ENCODE measurements at places on chromosomes 2 and 18.
A peak's percentile ranks its signal among the peaks of the same experiment; 100 is the strongest.

DNA sequence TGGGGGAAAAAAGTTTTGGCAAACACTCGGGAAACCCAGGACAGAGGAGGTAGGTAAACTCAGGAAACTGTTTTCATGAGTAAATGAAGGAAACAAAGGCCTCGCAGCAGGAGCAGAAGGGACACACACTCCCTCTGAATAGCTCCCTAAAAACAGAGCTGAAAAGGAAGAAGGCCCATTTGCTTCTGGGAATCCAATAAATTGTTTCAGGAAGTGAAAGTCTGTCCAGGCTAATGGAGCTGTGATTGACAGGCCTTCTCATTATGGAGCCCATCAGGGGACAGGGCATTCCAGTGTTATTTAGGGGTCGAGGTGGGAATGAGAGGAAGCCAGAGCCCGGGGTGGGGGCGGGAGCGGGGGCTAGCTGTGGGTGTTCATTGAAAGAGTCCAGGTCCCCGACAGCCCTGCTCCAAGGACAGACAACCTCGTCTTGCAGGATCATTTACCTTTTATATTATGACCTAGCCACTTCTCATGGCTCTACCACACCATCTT, 81.2 kb downstream of the GBX2 start:
- DNase-seq: no peak

- DNase-seq: no peak
Measured at GRCh38 chr2:130796290-130796689, 40.4 kb upstream of the ARHGEF4 start.

GRCh38 chr2:5385596-5385995, 306.6 kb upstream of the SOX11 start:
- no peak for DNase-seq

GRCh38 chr2:192060161-192060560, 134.6 kb downstream of the TMEFF2 start:
- no peak for DNase-seq

GRCh38 chr18:47036298-47036874, 965 bp upstream of the ELOA2 start:
- no peak for DNase-seq

DNA sequence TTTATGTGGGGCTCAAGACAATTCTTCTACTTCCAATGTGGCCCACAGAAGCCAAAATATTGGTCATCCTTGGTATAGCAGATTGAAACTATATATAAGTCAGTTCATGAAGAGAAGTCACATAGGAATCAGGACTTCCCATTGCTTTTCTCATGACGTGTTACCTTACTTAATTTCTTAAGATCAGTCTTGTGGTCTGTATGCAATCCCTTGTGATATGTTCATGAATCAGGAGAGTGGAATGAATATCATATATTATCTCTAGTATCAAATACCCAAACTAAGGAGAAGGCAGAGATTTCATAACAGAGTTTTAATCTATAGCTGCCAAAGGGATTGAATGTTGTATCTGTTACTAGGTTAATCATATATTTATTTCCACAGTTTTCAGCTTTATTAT, 1390.4 kb downstream of the SUCLG1 start:
- DNase-seq: no peak

DNA sequence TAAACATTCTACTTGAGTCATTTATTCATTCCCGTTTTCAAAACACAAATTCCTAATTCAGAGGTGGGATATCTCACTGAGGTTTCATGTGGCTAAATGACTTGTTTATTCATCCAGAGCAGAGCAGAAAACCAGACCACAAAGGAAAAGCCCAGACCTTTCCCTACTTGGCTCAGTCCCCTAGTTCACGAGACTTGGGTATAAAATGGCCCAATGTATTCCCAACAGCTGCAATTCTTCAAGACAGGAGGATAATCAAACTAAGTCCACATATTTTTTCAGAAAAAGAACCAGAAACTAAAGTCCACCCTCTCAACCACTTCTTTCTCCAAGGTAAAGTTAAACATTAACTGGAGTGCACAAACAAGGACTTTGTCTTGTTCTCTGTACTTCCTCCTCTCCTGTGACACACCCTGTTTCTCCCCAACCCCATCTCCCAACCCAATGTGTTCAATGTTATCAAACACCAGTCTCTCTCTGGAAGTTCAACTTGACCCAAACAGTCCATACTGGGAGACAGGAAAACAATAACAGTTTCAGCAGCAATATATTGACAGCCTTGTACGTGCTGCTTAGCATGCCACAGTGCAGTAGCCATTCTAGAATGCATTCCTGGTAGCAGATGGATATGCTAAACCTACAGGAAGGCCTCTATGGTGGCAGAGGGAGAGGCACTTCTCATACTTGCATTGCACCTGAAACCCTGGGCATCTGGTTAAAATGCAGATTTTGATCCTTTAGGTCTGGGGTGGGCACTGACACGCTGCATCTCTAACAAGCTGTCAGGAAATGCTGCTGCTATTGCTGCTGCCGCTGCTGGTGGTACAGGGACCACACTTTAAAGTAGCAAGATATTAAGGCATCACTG, 110.7 kb downstream of the INO80D start:
- no peak for DNase-seq

- no peak for DNase-seq
Measured at GRCh38 chr2:160402501-160402900, 91.1 kb downstream of the RBMS1 start.

DNA sequence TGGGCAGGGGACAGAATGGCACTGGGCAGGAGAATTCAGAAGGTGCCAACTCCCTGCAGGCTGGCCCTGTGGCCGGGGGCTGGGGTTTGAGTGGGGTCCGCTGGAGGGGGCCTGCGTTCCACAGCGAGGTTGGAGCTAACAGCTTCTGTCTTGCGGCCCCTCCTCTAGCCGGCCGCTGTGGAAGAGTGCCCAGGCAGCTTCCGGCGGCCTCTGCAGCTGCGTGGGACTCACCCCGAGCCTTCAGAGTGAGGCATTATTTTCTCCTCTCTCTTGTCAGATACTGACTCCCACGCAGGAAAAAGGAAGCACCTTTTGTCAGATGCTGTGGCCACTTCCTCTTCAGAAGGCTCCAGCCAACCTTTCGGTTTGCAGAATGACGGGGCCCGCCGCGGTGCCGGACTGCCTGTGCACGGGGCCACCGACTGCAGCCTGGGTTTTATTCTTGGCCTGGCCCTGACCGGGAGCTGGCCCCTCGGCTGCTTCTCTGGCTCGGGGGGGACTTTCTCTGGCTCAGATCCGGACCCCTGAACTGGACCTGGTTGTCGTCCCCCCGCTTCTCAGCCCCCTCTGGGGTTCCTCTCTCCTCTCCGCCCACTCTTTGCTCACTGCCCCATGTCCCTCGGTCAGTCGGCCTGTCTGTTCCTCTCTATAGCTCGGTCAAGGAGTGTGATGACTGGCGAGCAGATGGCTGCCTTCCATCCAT, 40.1 kb downstream of the ARHGAP25 start:
- DNase-seq: peak; percentile 71

DNA sequence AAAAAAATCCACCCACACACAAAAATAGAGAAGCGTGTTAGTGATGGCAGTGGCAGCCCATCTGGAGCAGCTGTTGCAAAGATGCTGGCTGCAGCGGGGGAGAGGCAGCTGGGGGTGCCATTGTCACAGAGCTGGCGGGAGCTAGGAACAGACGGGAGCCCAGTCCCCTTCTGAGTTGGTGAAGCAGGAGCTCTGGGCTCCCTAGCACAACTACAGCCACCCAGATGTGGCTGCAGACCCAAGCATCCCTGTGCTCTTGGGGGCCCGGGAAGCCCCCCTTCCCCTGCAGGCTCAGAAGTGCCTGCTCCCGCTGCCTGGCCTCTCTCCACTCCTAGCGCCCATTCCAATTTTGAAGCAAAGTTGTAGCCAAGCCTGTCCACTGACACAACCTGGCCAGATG, 366.6 kb upstream of the MC4R start:
- DNase-seq: no peak

DNA sequence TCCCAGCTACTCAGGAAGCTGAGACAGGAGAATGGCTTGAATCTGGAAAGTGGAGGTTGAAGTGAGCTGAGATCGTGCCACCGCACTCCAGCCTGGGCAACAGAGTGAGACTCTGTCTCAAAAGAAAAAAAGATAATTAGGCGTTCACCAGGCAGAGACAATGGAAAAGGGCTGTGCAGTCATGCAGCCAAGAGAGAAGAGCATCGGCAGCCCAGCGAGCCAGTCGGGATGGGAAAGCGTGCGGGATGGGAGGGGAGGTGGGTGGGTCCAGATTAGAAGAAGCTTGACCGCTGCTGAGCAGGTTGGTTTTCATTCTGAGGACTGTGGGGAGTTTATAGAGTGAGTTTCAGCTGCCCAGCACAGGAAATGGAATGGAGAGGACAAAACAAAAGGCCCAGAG, 15.0 kb upstream of the CYS1 start:
- no peak for DNase-seq

GRCh38 chr2:98909317-98910211, 26.5 kb downstream of the CRACDL start:
- peak; percentile 21 for DNase-seq

Measured in activated CD4-positive, CD25-positive, alpha-beta regulatory T cell treated with anti-CD3 and anti-CD28 coated beads, Interleukin-2, amount 50 U/mL, for 72 hours (primary cell).